A172 (cell line): ENCODE measurements at places on chromosomes 7 and 10. TPM values are rescaled to one million over a fixed set of nuclear protein-coding genes. Genes with fewer than 3 reads are reported as not detected.

GRCh38 chr7:30912021-30912730 lies 523 bp downstream of the AQP1 start:
- DNase-seq: no peak

DNA sequence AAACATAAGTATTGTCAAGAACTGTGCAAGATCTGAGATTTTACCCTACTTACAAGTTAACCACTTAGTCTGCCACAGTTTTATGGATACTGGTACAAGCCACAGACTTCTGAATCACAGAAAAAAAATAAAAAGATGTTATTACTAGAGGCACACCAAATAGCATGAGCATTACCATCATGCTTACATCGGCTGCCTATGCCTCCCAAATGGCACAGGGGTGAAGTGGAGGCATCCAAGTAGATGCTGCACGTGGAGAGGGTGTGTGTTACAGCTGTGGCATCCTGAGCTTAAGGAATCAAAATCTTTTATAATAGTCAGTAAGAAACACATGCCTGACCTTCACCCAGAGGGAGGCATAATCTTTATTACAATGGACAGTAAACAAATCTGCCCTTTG lies 207.8 kb downstream of the TFEC start:
- DNase-seq: no peak

Gene VPS37D
- 6.6 and 8.3 TPM in 2 replicates for total RNA-seq

DNA sequence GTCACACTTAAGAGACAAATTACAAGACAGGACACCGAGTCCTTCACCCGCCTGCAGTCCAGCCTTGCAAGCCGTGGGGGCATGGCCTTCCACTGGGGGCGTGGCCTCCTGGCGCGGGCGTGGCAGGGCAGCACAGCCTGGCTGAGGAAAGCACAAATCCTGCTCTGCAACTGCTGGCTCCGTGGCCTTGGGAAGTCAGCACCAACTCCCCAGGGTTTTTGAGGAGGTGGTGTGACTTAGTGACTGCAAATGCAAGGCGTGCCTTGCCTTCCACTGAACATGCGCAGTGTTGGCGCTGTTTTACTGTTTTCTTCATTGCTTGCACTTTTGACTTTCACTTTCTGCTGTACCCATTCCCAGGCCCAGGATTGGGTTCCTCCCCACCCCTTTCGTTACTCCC lies 12.9 kb upstream of the BMS1 start:
- peak; percentile 8 for DNase-seq

GRCh38 chr10:51186361-51186760 lies 112.1 kb downstream of the PRKG1 start:
- DNase-seq: no peak

DNA sequence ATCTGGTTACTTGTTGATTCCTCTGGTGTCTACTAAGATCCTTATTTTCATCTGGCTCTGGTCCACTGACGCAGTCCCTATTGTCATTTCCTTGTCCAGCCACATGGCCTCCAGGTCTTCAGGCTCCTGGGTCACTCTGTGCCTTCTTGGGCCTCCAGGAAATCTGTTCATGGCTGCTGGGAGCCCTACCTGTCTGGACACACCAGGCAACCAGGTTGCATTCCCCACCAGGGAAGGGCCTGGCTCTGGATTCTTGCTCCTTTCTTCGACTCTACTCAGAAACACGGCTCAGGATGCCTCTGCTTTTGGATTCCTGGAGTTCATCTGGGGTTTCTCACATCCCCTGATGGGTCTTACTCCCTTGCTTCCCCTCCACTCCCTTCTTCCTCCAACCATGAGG lies 8.0 kb upstream of the PPIF start:
- no peak for DNase-seq

Gene USP6NL
- 17.1 and 19.8 TPM in 2 replicates for total RNA-seq

DNA sequence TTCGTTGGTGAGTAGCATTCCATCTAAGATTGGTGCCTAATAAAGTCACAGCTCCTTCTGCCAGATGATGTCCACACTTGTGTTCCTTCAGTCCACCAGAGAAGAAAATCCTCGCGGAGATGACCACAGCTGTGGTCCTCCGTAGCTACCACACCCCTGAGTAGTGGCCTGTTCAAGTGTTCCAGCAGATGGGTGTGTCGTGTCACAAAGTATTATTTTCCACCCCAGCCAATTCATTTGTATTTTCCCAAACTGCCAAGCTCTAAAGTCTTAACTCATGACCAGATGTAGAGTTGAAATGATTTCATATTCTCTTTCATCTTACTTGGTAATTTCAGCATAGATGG lies 251.3 kb upstream of the TCF7L2 start:
- DNase-seq: no peak

GRCh38 chr7:36396150-36396549 lies 6.5 kb downstream of the ANLN start:
- DNase-seq: peak; percentile 51

DNA sequence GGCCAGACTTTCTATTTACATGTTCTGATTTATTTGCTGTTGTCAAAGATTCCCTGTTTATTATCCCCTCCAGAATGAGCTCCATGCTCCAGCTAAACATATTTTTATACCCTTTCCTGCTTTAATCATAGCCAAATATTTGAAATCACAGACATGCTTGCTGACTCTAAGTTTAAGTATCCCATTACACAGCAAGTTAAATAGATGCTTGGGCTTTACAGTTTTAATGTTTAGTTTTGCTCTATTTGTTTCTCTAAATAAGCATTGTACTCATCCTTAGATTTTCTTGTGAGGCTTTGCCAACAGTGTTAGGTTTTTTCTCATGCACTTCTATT lies 196.8 kb downstream of the TAX1BP1 start:
- DNase-seq: no peak

GRCh38 chr10:107649249-107649648 lies 484.7 kb upstream of the SORCS1 start:
- no peak for DNase-seq

DNA sequence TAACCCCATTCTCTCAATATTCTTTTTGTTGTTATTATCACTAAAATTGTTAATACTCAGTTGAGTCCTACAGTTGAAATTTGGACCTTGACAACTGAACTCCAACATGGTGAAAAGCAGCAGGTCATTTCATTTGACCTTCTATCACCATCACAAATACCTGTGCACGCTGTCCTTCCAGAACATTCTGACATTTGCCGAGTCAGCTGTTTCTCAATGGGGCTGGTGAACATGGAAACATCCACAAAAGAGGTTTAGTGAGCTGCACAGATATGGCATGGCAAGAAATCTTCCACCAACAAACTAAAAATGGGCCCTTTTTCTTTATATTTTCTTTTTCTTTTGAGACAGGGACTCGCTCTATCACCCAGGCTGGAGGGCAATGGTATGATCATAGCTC lies 169.7 kb downstream of the ZNF438 start:
- DNase-seq: no peak

Gene HELLS
- 109 and 242 TPM in 2 replicates for total RNA-seq

DNA sequence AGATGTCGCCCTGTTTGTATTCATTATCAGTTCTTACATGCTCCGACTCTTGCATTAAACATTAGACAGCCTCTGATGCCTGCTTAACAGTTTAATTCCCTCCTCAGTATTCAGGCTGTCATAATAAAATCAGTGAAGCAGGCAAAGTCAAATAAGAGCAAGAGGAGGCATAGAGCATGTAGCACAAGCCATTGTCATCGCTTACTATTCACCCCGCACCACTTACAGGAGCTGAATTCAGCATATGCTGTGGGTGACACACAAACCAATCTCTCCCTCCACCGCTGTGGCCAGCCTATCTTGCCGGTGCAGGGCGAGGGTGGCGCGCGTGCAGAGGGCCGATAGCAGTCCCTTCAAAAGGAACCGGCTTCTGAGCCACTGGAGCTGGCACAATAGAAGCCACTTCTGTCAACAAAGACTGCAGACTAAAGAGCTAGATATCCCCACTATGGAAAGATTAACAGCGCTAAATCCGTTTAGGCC lies 433.2 kb upstream of the MGMT start:
- DNase-seq: no peak

DNA sequence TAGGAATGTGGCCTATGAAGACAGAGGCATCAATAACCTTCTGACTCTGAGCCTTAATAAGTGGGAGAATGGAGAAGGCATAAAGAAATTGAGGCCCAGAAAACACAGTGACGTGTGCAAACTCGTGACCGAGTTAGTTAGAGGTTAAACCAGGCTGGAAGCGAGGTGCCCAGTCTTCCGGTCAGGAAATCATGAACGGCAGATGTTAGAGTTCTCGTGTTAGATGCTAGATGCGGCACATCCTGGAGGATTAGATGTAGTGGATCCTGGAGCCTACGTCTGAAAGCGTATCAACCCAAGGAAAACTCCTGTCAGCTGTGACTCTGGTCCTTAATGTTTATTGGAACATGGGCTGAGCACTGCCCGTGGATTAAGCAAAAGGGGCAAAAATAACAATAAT lies 275.9 kb downstream of the TCF7L2 start:
- no peak for DNase-seq

DNA sequence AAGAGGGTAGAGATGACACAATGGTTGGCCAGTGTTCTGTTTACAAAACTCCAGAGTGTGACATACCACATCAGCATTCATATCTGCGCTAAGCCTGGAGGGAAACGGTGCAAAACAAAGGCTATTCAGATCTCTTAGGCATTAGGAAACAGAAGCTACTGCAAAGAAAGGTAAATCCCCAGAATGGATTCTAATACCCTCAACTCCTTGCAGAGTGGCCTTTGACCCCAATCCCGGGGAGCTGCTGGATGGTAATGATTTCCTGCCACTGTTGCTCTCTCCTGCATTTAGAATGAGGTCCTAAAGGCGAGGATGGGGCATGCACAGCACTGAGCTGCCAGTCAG lies 65.2 kb downstream of the AOAH start:
- DNase-seq: peak; percentile 94

- peak; percentile 60 for DNase-seq
These were observed 2.2 kb upstream of the IGFBP3 start for GRCh38 chr7:45923290-45923689.

DNA sequence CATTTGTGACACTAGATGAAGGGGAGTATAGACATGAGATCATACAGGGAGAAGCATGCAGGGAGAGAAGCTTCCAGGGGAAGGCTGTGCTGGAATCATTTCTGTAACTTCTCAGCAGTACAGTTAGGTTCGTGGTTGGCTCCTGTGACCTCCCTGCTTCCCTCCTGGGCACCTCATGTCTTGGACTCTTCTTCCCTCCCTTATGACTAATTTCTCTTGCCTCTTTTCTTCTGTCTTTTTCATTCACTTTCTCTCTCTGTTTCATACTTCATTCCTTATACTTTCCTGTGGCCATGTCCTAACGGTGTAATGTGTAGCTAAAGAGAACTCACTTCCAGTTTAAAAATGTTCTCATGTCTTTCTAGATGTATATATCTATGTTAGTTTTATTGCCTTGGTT lies 19.1 kb upstream of the HKDC1 start:
- peak; percentile 18 for DNase-seq

DNA sequence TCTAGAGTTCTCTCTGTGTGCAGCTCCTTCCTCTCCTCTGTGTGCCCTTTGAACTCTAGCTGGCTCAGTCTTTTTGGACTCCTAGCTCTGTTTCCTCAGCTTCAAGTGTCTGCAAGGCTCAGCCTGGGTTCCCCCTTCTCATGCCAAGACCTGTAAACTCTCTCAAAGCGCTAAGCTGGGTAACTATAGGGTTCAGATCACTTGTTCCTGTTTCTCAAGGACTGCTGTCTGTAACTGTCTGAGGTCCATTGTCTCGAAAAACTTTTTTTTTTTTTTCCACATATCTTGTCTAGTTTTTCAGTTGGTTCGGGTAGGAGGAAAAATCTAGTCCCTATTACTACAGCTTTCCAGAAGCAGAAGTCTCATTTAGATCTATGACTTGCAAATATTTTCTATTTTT lies 46.6 kb upstream of the PPP1R17 start:
- no peak for DNase-seq

DNA sequence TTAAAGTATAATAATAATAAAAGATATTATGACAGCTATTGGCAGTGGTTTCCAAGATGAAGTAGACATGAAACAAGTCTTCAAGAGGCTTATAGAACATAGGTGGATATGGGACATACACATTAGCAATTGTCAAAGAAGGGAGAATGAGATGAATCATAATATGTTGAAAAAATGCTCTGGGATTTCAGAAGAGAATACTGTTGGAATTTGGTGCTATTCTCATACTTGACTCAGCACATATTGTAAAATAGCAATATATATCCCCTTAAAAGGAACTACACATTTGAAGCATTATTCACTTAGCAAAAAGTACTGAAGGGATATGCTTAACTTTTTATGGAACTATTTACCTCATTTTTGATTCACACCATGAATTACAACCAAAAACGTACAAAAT lies 577.2 kb upstream of the PCDH15 start:
- DNase-seq: no peak

DNA sequence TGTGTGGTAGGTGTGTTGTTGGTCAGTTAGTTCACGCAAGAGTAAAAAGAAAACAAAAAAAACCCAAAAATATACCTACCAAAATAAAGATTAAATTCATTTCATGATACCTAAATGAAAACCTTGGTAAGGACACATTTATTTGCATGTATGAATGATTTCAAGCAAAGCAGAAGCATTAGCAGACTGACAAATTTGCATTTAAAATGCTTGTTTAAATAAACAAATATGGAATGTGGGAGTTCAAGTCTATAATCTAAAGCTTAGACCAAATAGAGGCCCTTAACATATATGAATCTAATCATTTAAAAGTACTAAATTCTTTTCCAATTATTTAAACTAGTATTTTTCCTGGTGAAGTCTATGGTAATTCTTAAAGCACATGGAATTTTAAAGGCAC lies 35.8 kb downstream of the GNAT3 start:
- no peak for DNase-seq

- DNase-seq: peak; percentile 70
These were observed 6.4 kb upstream of the GPR22 start for GRCh38 chr7:107463139-107464078.

Gene CHAT
- not detected in 2 replicates for total RNA-seq

GRCh38 chr7:19610194-19610943 lies 98.5 kb downstream of the POLR1F start:
- no peak for DNase-seq
